ENCODE measurements at places on chromosomes 4 and X.

- DNase-seq, result no peak
These were observed 90.4 kb downstream of the ZC4H2 start for GRCh38 chrX:64885850-64886249.

DNA sequence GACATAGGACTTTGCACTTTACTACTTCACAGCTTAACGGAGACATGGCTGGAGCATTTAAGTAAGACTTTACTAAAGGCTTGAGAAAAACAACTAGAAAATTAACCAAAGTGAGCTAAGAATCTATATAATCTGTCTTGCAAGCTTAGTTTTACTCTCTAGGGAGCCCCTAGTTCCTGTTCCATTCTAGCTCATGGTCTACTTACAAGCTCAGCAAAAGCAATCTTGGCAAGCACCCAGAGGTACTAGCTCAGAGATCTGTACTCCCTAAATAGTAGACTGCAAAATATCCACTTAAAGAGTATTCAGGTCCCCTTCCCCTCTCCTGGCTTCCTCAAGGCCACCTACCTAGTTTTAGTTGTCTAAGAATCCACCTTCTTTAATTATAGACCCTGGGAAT is 469.0 kb downstream of the IDS start:
- no peak for DNase-seq

DNA sequence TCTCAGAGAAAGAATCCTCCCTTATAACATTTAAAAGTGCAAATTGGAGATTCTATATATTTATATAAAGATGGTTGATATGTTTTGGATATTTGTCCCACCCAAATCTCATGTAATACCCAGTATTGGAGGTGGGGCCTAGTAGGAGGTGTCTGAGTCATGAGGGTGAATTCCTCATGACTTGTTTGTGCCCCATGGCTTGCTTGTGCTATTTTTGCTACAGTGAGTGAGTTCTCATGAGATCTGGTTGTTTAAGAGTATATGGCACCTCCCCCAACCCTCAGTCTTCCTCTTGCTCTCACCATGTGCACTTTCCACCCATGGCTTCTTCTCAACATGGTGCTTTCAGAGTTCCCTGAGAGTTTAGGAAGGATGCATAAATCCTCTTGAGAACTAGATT is 9.5 kb upstream of the ANKRD50 start:
- DNase-seq, result no peak

DNA sequence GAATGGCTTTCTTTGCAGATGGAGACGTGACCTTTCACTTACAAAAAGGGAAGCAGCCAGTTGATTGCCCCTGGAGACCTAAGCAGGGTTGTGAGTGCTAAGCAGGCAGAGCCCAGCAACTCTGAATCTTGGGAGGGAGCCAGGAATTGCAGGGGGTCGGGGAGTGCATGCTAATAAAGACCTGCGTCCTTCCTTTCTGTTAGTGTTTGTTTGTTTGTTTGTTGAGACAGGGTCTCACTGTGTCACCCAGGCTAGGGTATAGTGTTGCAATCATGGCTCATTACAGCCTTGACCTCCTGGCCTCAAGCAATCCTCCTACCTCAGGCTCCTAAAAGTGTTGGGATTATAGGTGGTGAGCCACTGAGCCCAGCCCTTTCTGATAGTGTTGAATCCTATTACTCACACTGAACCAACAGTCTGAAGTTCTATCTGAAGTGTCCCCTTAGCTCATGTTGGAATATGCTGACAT is 137.4 kb downstream of the CEP135 start:
- no peak for DNase-seq

DNA sequence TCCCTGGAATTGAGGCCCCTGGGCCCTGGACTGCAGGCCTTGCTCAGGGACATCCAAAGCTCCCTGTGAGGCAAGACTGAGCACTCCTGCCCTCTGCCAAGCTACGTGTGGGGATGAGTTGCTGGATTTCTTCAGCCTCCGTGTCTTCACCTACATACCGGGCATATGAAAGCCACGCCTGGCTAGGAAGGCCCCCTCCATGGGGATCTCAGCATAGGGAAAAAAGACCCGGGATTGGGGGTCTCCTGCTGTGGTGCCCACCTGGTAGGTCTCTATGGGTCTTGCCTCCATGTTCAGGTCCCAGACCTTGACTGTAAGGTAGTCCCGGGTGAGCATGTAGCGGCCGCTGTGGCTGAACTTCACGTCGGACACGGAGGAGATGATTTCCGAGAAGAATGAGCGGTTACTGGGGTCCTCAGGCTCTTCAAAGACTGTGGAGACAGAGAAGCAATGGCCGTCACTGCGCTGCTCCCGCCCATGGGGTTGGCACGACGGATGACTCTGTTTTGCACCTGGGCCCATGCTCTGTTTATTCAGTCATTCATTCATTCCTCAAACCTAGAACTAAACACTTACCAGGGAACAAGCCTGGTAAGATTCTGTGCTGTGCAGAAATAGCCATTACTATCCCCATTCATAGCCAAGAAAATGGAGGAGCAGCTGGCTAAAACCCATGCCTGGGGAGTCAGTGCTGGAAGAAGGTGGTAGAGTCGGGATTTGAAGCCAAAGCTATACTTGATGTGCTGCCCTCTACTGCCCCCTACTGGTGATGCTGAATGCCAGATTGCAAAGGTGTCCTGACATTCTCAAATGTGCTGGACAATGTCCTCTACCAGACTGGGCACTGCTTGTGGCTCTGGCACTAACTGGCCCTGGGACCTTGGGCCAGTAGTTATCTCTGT is 63.9 kb downstream of the WFS1 start:
- no peak for DNase-seq

DNA sequence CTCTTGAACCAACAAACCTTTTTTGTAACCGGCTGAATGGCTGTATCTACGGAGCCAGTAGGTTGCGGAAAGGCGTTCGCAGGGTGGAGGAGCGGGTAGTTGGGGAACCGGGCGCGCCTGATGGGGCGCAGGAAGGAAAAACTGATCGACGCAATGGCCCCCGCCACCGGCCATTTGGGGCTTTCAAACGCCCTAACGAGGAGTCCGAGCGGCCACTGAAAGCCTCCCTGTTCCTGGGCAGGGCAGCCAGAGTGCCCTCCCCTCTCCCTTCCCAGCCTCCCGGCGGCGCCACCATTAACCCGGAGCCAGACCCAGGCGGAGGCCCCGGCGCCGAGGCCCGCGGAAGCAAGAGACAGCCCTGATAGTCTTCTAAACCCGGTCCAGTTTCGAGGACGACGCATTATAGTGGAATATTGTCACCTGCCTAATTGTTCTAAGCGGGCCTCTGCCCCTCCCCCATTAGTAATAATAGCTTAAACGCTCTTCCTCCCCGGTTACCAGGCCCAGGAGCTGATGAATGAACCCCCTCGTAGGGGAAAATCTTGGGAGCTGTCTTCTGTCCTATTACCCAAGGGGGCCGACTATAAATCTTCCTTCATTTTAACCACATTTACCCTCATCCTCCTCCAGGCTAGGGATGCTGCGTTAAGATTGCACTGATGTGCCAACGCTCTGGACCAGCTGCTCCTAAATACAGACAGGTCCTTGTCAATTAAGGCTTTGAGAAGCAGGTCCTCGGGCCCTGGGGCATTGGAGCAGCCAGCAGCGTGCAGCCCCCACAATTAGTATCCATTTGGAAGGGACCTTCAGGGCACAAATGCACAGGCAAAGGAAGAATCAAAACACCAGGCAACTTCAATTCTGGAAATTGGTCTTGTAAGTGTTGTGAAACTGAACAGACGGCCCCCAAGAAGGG is 61.6 kb upstream of the TMEM33 start:
- DNase-seq, result no peak

GRCh38 chrX:22674932-22675331 is 324.8 kb upstream of the DDX53 start:
- no peak for DNase-seq

DNA sequence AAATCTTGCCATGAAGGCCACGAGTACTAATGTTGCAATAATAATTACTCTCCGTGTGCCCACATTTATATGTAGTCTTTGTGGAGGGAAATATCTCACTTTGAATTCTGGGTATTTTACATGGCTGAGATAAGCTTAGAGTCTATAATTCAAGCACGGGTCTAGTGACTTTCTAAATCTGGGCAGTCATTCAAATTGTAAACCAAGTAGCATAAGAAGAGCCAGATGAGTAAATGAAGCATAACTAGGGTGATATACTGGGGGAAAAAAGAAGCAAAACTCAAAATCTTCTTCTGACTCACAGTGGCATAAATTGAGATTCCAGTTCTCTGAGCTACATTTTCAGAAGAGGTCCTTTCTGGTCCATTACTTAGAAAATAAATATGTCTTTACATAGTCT is 53.0 kb downstream of the MAPK10 start:
- no peak for DNase-seq

GRCh38 chr4:77695774-77696173 is 90.2 kb downstream of the CXCL13 start:
- DNase-seq, result peak; percentile 29

DNA sequence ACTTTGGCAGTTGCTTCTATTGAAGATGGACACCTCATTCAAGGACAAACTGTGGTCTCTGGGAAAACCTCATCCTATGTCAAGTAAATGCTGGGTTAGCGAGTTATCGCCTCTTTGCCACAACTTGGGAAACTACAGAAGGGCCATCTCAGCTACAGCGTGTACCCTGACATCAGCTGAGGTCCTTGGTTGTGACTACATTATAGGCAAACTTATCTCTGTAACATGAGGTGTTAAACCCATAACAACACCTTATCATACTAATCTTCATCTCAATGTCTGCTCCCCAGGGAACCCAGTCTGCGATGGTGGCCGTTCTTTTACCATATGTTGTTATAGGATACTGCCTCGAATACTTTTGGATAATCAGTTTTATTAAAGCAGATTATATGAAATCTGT is 1862.7 kb downstream of the STIM2 start:
- DNase-seq, result no peak

GRCh38 chrX:135740681-135741149 is 27.3 kb downstream of the CT45A1 start:
- DNase-seq, result peak; percentile 19

GRCh38 chr4:10706236-10706635 is 21.7 kb upstream of the CLNK start:
- no peak for DNase-seq

Measured in H54 (cell line).